Left ventricle myocardium superior (tissue), 1 donor: ENCODE measurements at places on chromosomes 11 and 22.

DNA sequence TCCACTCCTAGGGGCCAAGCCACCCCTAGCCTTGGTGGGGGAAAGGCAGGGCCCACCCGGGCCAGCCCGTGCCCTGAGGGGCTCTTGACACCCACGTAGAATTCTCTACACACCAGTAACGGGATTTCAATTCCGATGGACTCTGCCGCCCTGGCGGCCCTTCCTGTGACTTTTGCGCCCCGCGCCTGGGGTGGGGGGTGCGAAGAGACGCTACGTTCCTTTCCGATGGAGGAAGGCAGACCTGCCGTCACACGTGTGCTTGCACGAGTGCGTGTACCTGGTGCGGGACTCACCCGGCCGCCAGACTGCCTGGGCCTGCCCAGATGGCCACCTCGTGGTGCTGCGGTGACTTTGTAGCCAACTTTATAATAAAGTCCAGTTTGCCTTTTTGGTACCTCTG is 5.5 kb downstream of the NPAS4 start:
- no peak for DNase-seq

DNA sequence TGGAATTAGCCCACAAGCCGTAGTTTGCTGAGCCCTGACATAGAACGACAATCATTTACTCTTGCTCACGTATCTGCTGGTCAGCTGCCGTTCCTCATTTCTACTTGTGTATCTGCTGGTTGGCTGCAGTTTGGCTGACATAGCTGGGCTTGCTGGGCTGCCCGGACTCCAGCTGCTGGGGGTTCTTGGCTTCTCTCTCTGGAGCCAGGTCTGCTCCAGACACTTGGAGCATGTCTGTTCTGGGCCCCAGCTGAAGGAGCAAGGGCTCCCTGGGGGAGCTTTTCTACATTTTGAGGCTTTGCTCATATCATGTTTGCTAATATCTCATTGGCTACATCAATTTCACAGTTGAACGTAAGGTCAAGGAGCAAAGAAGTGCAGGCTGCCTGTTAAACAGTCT is 47.3 kb downstream of the PRDM11 start:
- peak; percentile 72 for DNase-seq

GRCh38 chr22:36912694-36913426 is 568 bp upstream of the CSF2RB start:
- no peak for DNase-seq

- DNase-seq = peak; percentile 69
These were observed 4.3 kb upstream of the GP1BB start for GRCh38 chr22:19719050-19719482.

DNA sequence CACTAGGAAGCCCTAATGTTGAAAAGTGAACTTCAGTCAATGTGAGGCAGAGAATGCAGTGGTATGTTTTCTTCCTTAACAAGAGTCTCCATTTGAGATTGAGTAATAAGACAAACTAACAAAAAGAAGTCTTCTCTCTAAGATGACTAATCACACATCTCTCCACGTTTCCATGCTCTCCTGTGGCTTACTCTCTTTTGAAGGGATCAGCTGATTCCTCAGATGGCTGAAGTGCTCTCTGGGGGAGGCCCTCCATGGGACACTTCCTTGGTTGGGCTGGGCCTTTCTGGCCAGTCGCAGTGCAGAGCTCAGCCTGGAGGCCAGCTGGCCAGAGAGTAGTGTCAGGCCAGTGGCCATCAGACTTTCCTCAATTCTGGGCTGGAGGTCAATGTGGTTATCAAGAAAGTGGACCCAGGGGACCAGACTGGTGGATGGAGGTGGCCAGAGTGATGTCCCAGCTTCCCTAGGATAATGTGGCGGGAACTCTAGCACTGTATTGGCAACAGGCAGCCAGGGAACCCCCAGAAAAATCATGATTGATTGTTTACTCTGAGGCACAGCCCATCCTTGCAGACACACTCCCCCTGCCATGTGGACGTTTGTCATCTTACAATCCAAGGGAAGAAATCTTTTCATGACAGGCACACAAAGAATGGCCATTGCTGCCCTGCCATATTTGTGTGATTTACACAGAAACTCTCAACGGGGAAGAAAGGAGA is 14.5 kb downstream of the CSRP3 start:
- no peak for DNase-seq
